SK-N-SH (cell line): ENCODE measurements at places on chromosomes 16 and 17.

GRCh38 chr16:22022151-22022550, 14.2 kb downstream of the MOSMO start:
- no peak for DNase-seq

DNA sequence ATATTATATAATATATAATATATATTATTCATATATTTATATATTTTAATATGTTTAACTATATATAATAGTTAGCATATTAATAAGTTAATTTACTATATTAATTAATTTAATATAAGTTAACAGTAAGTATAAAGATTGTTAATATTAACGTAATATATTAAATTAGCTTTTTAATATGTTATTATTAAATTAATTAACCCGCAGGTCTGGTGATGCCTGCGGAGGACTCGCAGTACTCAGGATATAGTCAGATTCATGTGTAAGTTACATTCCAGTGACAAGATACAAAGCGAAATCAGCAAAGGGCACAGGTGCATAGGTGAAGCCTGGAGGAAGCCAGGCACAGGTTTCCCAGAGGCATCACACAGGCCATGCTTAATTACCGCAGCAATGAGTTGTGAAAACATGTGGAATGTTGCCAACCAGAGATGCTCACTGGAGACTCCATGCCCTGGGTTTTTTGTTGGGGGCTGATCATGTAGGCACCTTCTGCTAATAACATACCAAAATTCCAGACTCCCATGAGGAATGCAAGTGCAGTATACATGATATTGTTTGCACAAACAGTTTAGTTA, 130.4 kb upstream of the MPHOSPH6 start:
- no peak for DNase-seq

- DNase-seq, result no peak
Measured at GRCh38 chr16:82936941-82937551, 310.3 kb downstream of the CDH13 start.

DNA sequence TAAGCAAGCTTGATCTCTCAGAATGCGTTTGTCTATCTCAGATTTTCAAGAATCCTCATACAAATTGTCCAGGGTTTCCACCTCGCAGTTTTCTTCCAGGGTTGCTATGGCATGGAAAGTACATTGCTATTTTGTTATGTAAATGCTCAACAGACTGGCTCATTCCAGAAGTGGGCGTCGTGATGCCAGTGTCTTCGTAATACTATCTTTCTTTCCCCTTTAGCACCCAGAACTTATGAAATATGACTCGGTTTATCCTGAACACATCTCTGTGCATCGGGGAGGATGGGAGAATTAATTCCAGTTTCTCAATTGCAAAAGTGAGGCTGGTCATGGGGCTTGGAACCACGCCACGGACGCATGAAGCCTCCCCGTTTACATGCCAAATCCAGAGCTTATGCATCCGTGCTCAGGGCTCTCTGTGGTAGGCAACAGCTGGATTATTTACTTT, 405.0 kb downstream of the WWOX start:
- no peak for DNase-seq

GRCh38 chr16:24102209-24102660, 153.9 kb upstream of the CACNG3 start:
- peak; percentile 82 for DNase-seq

DNA sequence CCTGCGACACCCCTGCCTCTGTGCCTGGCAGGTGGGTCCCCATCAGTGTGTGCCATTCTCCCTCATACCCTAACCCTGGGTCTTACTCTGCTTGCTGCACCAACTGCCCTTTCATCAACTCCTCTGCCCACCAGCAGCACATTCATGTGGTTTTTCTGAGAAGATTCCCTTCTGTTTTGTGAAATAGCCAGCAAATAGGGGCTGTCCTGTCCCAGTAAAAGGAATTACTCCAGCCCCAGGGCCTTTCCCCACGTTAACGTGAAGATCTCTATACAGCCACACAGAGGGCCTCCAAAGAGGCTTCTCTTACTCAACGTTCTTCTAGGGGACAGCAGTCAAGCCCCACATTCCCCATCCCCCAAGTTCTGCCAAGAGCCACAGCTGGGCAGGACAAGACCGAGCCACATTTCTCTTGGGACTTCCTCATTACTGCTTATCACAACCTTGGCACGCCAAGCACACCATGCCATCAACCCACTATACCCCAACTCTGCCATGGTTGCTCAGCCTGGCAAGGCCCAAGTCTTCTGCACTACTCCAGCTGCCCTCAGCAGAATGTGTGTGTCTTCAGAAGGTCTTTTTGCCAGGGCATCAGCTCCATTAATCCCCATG, 18.7 kb upstream of the CCL2 start:
- no peak for DNase-seq

GRCh38 chr16:69239851-69240250, 52.9 kb downstream of the SNTB2 start:
- DNase-seq, result no peak

DNA sequence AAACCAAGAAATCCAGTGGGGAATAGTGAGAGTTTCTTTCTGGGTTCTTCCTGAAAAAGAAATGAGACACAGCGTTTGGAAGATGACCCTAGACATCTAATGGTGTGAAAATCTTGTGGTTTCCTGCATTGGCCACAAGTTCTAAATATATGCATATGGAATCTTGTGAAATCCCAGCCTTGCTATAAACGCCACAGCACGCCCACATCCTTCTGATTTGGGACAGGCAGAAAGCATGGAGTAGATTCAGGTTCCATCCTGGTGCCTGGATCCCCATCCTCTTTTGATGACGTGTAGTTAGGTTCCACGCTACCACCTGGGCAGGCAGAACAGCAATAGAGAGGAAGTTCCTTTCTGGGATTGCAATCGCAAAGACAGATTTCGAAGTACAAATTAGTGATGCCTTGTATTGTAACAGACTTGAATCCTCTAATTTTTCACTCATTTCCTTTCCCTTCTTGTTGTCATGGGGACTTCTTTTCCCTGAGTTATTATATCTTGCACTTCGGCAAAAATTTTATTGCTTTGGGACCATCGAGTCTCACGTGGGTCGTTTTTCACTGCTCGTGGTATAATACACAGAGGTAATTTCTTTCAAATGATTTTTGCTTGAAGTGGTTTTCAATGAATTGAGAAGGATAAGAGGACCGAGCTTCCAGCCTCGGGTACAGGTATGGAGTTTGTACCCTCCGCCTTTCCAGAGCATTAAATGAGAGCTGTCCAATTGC, 37.6 kb downstream of the HS3ST4 start:
- DNase-seq, result no peak

DNA sequence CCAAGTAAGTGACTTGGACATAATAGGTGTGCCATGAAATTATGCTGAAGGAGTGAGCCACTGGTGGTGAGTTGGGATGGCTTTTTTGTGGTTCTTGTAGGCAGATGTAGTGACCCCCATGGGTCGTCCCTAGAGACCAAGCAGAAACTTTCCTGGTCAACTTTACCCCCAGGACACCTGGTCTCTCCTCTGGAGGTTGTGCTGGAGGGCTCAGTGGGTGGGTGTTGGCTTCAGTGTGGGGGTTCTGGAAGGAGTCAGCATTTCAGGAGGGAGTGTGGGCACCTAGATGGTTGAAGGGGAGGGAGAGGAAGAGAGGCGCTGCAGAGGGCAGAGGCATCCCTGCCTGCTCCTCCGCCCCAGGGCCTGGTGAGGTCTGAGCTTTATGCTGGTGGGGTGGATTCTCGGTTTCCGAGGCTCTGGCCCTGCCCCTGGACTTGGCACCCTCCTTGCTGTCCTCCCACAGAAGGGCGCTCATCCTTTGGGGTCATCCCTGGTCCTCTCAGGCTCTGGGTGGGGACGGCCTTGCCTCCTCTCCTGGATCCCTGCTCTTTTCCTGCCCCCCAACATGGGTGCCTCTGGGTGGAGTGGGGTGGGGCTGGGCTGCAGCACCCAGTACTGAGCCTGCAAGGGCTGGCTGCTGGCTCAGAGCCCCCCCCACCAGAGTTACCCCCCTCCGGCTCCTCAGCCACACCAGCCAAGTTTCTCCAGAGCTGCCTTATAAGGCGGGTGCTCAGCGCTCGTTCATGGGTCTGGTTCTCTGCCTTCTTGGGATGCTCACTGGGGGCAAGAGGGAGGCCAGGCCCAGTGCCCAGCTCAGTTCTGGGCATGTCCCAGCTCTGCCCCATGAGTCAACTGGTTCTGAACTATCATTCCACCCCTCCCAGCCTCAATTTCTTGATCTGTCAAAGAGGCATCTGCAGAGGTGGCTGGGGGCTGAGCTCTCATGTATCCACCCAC, 266.8 kb downstream of the SEC14L1 start:
- DNase-seq, result no peak

DNA sequence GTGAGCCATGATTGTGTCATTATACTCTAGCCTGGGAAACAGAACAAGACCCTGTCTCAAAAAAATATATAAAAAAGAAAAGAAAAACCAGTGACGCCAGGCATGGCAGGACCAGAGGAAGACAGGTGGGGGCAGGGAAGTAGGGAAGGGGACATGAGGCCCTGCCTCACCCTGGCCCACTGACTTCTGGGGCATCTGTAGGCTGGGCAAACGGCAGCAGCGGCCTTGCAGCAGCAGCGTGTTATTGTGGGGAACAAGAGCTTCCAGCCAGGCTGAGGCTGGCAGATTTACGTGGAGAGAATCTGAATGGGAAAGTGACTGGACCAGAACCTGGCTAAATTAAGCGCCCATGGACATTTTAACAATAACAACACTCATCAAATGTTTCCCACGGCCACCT, 19.4 kb downstream of the CMTM4 start:
- DNase-seq, result no peak

DNA sequence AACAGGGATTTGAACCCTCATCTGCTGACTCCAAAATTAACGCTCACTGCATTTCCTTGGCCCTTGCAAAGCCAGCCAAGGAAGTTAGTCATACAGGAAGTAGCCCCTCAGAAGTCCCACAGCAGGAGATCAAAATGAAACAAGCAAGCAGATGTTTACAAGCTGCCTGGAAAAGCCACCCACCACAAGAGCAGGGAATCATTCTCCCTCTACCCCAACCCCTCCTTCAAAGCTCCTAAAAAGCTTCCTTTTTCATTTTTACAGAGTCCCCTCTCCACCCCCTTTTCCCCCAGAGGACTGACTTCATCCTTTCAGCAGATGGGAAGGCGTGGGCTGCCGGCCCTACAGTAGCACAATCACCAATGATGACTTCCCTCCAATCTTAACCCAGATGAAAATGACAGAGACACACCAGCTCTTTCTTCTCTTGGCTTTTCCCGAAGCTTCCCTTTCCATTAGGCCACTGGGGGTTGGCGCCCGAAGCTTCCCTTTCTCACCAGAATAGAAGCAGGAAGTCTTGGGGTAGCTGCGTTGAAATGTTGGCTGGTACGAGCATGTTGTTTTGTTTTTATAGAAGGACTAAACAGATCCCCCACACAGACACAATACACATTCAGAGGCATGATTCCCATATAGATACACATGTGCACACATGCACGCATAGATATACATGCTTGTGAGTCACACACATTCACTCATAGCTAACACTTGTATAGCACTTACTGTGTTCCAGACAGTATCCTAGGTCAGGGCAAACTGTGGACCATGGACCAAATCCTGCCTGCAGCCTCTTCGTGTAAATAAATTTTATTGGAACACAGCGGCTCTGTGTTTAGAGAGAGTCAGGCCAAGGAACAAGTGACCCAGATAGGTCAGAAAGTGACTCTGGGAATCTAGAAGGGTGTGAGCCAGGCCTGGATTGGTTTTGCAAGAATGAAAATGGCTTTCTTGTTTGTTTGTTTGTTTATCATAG, 17.4 kb downstream of the ITPRIPL2 start:
- DNase-seq, result no peak

DNA sequence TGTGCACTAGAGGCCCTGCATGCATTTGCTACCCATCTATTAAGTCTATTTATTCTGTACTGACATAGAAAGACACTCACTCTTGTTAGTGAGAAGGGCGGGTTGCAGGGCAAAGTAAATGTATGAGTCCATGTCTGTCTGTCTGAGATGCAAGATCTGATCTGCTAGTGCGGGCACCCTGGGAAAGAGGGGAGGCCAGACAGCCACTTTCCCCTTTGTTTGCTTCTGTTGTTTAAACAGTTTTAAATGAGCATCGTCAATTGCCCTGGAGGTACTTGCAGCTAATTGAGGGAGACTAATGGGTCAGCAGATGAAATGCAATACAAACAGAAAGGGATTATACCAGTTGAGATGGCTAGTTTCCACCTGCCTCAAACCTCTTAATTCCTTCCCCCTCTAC, 24.9 kb downstream of the SCNN1G start:
- DNase-seq, result peak; percentile 57

- peak; percentile 81 for DNase-seq
Measured at GRCh38 chr16:88784074-88784855, 755 bp downstream of the PIEZO1 start.

DNA sequence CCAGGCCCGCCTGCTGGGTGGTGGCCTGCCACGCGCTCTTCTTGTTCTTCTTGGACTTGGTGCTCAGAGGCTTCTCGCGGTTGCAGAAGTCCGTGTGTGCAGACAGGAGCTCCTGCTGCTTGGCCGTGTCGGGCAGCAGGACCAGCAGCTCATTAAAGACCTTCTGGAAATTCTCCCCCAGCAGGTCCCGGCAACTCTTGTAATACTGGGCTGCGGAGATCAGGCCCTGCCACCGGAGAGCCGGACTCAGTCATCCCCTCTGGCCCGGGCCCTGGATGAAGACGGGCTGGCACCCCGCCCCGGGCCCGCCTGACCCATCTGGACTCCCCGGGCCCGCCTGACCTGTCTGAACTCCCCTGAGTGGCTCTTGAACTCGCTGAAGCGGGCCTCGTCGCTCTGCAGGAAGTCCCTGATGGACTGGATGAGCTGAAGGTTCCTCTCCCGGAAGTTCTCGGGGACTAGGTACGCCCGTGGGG, 8.6 kb downstream of the SYNGR3 start:
- DNase-seq, result no peak

DNA sequence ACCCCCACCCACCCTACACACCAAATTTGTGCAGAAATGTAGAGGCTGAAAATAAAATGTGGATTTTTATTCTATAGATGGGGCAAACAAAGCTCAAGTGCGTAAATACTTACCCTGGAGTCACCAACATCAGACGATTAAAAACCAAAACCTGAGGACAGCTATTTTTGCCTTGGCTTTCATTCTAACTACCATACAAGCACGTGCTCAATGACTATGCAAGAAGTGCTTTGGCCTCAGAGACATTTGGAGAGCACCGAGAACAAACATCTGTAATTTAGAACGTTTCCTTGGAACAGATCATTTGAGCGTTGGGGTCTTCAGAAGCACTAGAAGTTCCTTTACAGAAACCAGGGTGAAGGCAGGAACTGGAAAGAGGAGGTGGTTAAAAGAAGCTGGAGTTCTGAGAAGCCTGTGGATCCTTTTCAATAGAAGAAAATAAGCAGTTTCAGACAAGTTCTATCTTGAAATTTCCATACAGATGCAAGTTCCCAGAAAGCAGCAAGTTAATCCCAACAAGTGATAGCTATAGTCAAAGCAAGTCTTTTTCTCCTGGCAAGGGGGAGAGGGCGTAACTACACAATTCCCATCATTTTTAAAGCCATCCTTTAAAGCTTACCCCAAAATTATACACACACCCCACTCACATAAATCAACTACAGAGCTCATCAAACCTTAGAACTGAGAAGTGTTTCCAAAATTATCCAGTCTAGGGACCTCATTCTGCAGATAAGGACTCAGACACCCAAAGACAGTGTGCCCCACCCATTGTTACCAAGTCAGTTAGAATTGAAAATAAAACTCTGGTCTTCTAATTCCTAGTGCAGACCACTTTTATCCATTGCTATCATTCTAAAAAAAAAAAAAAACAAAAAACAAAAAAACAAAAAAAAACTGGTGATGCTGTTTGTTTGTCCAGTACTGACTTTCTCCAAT, 29.6 kb upstream of the CDRT4 start:
- no peak for DNase-seq

GRCh38 chr17:78731904-78732303, 50.2 kb downstream of the CYTH1 start:
- no peak for DNase-seq

- no peak for DNase-seq
Measured at GRCh38 chr17:57593739-57594462, 151.2 kb downstream of the CCDC182 start.

GRCh38 chr17:14307560-14308024, 6.7 kb downstream of the HS3ST3B1 start:
- DNase-seq, result no peak
